ENCODE measurements at places on chromosomes 16 and 17.

DNA sequence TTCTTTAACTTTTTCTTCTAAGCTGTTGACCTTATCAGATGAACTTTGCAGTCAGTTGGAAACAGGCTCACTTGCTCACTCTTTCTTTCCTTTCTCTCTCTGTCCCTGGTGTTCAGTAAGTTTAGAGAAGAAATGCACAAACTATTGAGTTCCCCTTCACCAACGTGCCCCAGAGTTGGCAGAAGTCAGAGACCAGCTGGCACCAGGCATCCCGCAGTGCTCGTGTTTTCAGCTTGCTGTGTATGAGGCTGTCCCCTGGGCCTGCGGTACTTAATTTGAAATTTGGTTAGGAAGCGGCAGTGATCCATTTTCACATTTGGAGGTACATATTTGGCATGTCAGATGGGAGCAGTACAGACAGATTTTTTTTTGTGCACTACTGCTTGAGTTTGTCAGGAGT is 258.6 kb downstream of the SNX29 start:
- DNase-seq, result no peak

DNA sequence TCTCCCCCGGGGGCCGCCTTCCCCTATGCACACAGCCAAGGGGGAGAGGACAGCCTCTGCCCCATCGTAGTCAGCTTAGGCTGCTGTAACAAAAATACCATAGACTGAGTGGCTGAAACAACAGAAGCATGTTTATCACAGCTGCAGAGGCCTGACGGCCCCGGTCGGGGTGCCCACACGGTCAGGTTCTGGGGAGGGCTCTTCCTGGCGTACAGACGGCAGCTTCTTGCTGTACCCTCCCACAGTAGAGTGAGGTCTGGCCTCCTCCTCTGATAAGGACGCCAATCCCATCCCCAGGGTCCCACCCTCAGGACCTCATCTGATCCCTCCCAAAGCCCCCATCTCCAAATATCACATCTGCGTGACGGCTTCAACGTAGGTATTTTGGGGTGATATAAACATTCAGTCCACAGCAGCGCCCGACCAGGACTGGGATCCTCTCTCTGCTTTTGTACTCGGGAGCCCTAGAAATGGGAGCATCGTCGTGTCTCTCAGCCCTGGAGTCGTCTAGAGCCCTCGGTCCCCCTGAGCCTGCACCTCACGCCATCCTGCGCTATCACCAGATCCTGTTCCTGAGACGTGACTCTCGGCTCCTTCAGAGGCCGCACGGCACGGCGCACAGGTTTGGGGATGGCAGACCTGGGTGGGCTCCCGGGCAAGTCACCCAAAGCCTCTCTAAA is 67.8 kb downstream of the RPH3AL start:
- no peak for DNase-seq

- DNase-seq, result no peak
Observed at GRCh38 chr17:48970865-48971687, 2.7 kb upstream of the GIP start.

GRCh38 chr16:2039274-2040031 is 8.2 kb downstream of the NTHL1 start:
- DNase-seq, result no peak

DNA sequence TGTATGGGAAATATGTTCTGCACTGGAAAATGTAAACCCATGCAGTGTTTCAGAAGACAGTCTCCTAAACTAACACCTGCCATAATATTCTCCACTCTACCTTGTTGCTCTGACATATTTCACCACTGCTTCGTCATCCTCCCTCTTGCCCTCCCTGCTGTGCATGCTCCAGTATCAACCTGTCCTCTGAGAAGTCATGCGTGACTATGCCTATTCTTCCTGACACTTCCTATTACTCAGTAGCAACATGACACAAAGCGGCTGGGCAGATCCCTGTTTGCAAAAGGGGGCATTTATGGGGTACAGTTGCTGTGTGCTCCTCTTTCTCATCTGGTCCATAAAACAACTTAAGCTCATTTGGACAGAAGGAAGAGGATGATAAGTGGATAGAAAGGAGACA is 805.6 kb upstream of the EEF2KMT start:
- peak; percentile 26 for DNase-seq

GRCh38 chr17:22138861-22139469 is 446.6 kb downstream of the KCNJ18 start:
- DNase-seq, result no peak

- no peak for DNase-seq
Observed at GRCh38 chr16:23131931-23132621, 17.2 kb downstream of the USP31 start.

DNA sequence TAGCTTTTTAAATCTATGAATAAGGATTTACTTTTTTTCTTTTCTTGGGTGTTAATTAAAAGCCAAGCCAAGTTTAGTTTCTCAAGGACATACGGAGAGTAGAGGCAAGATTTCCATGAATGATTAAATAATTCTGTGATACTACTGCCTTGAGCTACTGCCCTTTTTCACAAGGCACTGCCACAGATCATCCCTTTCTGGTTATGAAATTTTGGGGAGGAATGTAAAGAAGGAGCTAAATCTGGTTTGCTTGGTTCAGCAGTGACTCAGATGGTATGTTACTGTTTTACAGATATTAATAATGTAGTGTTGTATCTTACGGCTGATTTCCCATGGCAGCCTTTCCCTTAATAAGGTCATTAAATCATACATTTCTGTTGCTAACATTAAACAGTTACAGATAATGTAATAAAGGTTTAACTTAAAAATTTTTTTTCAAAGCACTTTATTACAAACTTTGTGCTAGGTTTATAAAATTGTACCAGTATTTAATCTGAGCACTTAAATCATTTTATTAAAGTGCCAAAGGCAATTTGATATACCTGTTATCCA is 2.6 kb downstream of the WSB1 start:
- DNase-seq, result peak; percentile 26

- peak; percentile 49 for DNase-seq
Observed at GRCh38 chr17:48307814-48308411, 122.1 kb downstream of the SKAP1 start.

DNA sequence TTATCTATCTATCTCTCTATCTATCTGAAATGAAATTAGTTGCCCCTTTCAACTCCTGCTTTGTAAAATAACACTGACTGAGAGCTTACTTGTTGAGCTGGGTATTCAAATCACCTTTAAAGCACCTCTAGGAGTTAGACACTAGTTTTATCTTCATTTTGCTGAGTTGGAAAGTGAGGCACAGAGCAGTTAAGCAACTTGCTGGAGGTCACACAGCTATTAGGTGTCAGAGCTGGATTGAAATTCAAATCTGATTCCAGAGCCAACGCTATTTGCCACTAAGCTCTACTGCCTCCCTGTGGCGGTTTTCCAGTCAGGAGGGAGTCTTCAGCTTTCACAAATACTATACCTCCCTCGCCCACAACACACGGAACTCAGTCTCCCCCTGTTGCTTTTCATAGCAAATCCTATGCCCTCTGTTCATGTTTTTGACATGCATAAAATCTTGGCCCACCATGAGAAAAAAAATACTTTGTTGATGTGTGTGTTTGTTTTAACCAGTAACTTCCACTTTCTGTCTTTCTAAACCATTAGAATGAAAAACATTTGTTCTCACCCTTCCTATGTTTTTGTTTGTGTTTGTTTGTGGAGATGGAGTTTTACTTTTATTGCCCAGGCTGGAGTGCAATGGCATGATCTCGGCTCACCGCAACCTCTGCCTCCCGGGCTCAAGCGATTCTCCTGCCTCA is 74.8 kb upstream of the SMURF2 start:
- peak; percentile 26 for DNase-seq

- peak; percentile 98 for DNase-seq
Observed at GRCh38 chr17:50638966-50639713, 4.5 kb downstream of the ABCC3 start.

DNA sequence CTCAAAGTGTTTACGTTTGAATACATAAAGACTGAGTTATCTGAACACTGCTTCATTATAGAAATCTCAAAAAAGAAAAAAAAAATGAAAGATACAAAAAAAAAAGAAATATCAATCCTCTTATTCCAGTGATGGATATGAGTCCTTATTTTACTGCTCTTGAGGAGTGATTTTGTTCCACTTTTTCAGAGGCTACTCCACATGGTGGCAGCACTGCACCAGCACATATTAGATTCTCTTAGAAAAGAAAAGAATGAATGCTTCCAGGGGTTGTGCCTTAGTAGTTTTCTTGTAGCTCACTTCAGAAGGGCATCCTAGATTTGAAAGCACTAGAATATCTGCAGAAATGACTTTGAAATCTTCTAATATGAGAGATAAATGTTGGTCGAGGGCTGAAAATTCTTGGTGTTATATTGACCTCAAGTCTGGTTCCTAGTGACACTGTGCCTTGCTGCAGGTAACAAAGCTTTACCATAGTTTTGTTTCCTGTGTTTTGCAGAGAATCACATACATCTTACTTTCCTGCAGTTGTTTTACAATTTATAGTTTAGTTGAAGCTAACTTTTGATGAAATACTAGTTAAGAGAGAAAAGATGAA is 25.9 kb downstream of the AP2B1 start:
- peak; percentile 69 for DNase-seq

- no peak for DNase-seq
Observed at GRCh38 chr17:79020631-79021301, 3.2 kb upstream of the C1QTNF1 start.

DNA sequence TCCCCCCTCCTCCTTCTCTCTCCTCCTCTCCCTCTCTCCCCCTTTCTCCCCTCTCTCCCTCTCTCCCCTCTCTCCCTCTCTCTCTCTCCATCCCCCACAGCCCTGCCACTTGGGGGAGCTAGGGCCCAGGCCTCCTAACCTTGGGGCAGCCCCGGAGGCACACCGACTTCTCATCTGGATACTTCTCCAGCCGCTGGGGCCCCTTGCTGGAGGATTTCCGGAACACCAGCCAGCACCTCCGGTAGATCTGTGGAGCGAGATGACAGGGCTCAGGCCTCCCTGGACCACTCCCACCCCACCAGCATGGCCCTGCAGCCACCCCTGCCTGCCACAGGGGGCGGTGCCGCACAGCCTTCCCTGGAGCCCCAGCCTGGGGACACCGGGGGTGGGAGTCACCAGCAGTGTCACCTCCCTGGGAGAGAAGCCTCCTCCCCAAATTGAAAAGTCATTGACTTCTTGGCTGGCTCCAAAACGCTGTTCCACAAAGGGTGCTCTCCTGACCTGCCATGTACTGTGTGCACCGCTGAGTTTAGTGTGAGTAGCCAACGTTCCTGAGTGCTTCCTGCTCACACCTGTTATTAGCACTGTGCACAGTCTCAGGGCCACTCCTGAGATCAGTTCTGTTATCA is 10.5 kb downstream of the DOK4 start:
- DNase-seq, result no peak

GRCh38 chr16:55651841-55652824 is 3.7 kb upstream of the SLC6A2 start:
- no peak for DNase-seq

- DNase-seq, result no peak
Observed at GRCh38 chr17:55332296-55333041, 67.7 kb downstream of the HLF start.

DNA sequence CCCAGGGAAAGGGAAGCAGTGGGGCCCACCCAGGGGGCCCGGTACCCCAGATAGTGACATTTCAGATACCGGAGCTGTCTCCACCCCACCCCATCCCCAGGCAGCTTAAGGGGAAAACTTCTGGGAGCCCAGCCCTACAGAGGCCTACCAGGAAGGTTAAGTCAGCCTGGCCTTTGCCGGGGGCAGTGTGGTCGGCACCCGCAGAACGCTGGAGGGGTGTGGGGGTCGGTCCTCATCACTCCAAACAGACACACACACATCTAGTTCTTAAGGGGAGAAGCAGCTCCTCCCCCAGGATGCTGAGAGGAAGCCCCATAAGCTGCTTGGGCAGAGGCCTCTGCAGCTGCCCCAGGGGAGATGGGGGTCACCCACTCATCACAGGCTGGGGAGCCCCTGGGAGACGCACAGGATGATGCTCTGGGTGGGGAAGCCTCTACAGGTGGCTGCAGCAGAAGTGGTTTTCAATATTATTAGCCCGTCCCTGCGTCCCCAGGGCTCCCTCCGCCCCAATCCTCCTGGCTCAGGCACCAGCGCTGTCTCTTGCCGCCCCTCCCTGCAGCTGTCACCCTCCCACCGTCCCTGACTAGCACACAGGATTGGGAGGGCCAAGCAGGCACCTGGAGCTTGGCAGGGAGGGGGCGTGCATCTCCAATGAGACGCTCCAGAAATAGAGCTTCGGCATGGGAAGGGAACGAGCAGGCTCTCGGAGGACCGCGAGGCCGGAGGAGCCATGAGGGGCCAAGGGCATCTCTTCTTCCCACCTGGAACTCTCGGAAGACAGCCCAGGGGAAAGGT is 1.4 kb upstream of the ABR start:
- DNase-seq, result no peak

- DNase-seq, result no peak
Observed at GRCh38 chr16:11677959-11678881, 10.0 kb downstream of the SNN start.

DNA sequence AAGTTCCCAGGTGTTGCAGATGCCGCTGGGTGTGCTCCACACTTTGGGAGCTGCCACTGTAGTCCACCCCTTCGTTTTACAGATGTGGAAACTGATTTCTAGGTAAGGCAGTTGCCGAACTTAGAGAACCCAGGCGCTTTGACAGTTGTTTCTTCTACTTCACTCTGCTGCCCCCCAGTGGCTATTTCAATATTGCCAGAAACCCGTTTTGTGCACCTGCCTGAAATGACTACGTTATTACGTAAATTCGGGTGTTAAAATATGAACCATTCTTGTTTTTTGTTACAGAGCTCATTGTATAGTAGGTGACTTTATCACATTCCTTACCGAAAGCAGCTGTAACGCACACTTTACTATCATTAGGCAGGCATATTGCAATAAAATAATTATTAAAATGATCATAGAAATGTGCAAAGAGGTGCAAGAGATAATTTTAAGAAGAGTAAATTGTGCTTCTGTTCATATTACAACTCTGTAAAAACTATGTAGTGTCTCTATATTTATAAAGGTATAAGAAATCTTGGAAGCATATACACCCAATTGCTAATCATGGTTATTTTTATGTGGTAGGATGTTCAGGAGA is 44.9 kb downstream of the OTOA start:
- DNase-seq, result peak; percentile 40

GRCh38 chr17:47692895-47693730 is 848 bp upstream of the TBKBP1 start:
- DNase-seq, result no peak

- DNase-seq, result no peak
Observed at GRCh38 chr17:42399948-42400843, 12.0 kb upstream of the STAT3 start.

DNA sequence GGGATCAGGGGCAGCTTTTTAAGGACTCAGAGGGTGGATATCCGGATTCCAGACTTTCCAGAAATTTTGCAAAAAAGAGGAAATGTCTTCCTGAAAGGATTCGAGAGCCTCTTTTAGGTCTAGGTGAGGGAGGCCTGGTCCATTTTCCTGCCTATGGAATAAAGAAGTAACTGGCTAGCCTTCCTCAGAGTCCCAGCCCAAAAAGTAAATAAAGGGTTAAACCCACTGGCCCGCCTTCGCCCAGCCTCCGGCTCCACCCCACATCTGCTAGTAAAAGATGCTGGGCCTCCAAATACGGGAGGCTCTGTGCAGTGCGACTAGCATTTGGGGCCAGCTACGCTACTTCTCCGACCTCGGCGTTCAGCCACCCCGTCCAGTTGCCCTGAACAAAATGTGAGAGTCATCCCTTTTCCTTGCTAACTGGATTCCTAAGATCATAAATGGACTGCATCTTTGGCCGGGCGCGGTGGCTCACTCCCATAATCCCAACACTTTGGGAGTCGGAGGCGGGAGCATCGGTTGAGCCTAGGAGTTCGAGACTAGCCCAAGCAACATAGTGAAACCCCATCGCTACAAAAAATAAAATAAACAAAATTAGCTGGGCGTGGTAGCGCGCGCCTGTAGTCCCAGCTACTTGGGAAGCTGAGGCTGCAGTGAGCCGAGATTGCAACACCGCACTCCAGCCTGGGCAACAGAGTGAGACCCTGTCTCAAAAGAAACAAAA is 824 bp upstream of the MPP2 start:
- no peak for DNase-seq

- no peak for DNase-seq
Observed at GRCh38 chr17:80885947-80886582, 105.6 kb upstream of the CHMP6 start.
